Activated T-cell treated with anti-CD3 and anti-CD28 coated beads, Interleukin-2, amount 50 U/mL, for 72 hours (primary cell): ENCODE measurements at places on chromosomes 6 and 20. TPM values are rescaled to one million over a fixed set of nuclear protein-coding genes. Genes with fewer than 3 reads are reported as not detected.

DNA sequence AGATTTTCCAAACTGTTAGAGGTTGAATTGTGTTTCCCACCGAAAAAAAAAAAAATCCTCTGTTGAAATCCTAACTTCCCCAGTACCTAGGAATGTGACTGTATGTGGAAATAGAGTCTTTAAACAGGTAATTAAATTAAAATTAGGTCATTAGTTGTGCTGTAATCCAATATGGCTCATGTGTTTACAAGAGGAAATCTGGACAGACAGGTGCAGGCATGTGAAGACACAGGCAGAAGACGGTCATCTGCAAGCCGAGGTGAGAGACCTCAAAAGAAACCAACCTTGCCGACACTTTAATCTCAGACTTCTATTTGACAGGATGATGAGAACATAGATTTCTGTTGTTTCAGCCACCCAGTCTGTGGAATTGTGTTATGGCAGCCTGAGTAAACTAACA, 28.6 kb upstream of the EZR start:
- DNase-seq, result no peak

GRCh38 chr6:130781557-130781956, 45.6 kb upstream of the SMLR1 start:
- no peak for DNase-seq

DNA sequence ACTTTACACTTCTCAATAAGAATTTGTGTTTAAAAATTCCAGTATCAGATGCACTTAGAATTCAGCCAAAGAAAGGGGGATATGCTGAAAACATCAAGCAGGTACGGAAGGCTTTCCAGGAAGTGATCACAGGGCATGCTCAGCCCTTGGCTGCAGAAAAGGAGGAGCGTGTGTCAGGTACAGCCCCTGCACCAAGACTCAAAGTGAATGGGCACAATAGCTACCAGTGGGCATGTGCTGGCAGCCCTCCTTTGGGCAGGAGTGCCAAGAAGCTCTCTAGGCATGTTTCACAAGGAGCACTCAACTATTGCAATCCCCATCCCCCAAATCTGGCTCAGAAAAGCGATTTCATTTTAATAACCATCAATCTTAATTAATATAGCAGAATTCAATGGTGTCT, 298.8 kb downstream of the GMDS start:
- no peak for DNase-seq

DNA sequence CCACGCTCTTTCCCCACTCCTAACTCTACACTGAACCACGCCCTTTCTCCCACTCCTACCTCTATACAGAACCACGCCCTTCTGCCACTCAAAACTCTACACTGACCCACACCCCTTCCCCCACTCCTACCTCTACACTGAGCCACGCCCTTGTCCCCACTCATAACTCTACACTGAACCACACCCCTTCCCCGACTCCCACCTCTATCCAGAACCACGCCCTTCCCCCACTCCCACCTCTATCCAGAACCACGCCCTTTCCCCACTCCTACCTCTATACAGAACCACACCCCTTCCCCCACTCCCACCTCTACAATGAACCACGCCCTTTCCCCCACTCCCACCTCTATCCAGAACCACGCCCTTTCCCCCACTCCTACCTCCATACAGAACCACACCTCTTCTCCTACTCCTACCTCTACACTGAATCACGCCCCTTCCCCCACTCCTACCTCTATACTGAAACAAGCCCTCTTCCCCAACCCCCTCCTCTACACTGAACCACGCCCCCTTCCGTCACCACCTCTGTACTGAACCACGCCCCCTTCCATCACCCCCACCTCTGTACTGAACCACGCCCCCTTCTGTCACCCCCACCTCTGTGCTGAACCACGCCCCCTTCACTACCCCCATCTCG, 10.1 kb downstream of the PXMP4 start:
- DNase-seq, result no peak

- peak; percentile 86 for DNase-seq
These were observed 85.7 kb upstream of the FOXC1 start for GRCh38 chr6:1524040-1524480.

SEMG1 gene
- total RNA-seq, result not detected

SPEF1 gene
- total RNA-seq, result 0.49 TPM

GRCh38 chr6:129112591-129112990, 229.7 kb downstream of the LAMA2 start:
- DNase-seq, result no peak

C6orf52 gene
- 2.7 TPM for total RNA-seq

HCRTR2 gene
- total RNA-seq, result not detected

DNA sequence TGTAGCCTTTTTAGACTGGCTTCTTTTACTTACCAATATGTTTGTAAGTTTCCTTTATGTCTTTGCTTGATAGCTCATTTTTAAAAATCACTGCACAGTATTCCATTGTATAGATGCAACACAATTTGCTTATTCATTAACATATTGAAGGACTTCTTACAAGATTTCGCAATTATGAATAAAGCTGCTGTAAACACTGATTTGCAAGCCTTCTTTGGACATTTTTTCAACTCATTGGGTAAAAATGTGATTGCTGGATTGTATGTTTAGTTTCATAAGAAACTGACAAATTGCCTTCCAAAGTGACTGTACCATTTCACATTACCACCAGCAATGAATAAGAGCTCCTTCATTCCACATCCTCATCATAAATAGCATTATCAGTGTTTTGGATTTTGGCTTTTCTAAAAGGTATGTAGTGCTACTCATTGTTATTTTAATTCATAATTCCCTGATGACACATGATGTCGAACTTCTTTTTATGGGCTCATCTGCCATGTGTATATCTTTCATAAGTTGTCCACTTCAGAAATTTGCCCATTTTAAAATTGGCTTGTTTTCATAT, 80.7 kb downstream of the TFAP2B start:
- no peak for DNase-seq

DNA sequence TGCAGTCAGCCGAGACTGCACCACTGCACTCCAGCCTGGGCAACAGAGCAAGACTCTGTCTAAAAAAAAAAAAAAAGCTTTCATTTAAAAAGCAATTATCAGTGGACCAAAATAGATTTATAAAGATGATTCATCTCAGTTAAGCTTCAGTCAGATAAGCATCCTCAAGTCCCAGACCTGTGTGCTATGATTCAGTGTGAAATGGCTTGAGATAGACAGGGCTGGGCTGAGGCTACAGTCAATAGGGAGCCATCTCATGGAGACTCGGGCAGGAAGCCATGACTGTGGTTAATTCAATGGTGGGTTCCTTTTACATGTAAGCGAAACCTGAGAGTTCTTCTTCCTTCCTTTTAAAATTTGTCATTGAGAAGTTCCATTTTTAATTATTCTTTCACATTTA, 276.0 kb downstream of the TFAP2A start:
- no peak for DNase-seq

HLA-DOA gene
- 3.1 TPM for total RNA-seq

HLA-G gene
- total RNA-seq, result 0.37 TPM

- DNase-seq, result no peak
These were observed 562 bp downstream of the GGT7 start for GRCh38 chr20:34871966-34872621.

GRCh38 chr6:45637611-45638257, 260.0 kb upstream of the SUPT3H start:
- DNase-seq, result no peak

DNA sequence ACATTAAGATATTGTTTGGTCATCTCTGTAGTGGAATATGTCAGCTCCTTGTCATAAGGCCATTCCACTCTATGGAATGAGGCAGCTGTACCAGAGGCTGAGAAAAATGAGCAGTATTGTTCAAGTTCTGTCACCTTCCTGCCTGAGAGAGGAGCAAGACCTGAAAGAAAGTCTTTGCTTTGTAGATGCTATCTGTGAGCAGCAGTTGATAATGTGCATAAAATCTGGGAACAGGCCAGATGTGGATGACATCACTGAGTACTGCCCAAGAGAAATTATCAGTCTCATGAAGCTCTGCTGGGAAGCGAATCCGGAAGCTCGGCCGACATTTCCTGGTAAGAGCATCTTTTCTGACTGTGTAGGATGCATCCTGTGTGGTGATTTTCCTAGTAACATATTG, 16.8 kb downstream of the RIPK1 start:
- no peak for DNase-seq
